Vagina (tissue), 2 donors: ENCODE measurements at places on chromosomes 1 and 21.

GRCh38 chr1:29240400-29240837, 4.1 kb downstream of the PTPRU start:
- no peak for DNase-seq

GRCh38 chr1:241985787-241986186, 13.1 kb downstream of the MAP1LC3C start:
- DNase-seq: no peak

- DNase-seq: no peak
Measured at GRCh38 chr1:212945056-212945455, 5.3 kb upstream of the VASH2 start.

DNA sequence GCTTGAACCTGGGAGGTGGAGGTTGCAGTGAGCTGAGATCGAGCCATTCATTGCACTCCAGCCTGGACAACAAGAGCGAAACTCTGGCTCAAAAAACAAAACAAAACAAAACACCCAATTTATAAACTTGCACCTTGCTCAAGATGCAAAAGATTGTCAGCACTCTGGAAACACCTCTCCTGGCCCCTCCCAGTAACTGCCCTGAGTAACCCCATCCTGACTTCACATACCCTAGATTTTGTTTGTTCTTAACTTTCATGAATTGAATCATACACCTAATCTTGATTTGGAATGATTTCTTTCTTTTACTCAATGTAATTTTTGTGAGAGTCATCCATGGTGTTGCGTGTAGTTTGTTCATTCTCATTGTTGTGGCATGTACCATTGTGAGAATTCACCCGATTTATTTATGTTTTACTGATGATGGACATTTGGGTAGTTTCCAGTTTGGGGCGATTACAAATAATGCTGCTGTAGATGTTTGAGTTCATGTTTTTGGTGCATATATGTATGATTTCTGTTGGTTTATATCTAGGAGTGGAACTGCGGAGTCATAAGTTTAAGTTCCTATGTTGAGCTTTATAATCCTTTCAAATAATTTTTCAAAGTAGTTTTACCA, 10.4 kb downstream of the NECAP2 start:
- DNase-seq: no peak

DNA sequence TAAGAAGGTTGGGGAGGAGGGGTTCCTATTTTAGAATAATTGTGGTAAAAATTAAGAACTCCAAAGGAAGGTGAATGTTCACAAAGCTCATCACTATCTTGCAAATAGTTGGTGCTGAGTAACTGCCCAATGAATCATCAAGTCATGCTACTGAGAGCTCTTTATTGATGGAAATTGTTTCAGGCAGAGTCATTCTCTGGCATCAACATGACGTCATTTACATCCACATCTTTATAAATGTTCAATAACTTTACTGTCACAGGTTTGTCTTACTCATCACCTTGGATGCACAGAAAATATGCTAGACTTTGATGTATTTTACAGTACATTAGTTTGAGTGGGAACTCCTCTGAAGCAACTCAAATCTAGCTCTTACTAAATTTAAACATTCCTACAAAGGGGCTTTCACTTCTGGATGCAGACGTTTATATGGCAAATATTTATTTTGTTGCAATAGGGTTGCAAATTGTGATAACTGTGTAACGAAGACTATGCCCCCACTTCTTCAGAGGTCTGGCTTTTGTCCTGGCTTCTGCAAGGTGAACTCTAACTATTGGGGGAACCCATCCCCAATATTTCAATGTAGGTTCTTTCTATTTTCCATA, 273.7 kb upstream of the AJAP1 start:
- no peak for DNase-seq

GRCh38 chr1:109425391-109426280, 612 bp downstream of the PSMA5 start:
- no peak for DNase-seq

DNA sequence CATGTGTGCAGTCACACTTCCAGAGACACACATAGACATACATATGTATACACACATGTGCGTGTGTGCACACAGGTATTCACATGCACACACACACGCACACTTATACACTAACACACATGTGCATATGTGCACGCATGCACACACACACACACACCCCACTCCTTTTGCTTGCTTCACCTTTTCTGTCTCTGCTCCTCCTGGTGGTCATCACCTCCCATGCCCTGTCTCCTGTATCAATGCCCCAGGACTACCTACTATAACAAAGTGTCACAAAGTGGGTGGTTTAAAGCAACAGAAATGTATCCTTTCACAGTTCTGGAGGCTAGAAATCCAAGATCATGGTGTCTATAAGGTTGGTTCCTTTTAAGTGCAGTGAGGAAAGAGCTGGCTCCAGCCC, 27.4 kb downstream of the ETS2 start:
- no peak for DNase-seq

DNA sequence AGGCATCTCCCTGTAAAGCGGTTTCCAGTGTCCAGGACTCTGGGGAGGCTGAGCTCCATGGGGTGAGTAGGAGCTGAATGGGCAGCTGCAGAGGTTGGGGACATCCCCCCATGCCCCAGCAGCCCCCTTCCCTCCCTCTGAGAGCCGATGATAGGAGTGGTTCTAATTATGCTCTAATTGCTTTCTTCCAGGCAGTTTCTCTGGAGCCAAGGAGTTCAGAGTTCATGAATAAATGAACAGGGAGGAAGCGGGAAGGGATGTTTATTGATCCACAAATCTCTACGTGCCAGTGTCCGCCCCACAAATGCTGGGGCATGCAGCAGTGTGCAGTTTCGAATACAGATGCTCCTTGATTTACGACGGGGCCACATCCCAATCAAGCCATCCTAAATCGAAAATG, 15.6 kb downstream of the NKAIN1 start:
- no peak for DNase-seq

DNA sequence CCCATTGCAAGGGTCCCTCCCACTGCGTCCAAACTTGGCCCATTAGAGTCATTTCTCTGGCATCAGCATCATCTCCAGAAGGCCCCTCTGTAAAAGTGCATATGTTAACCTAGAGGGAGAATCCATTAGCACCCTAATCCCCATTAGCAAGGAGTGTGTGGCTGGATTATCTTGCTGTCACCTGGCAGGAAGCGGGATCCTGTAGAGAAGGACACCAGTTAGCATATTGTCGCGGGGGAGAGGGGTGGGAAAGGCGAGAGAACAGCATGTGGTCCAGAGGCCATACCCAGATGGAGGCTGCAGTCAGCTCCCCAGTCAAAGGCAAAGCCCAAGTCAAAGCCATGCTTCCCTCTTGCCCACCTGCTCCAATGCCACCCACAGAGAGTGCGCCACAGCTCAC, 64.0 kb downstream of the OLIG1 start:
- no peak for DNase-seq

GRCh38 chr1:160069460-160070231, at the start of gene KCNJ10:
KCNJ10 (minus strand) TSS chr1:160070160; CDS start chr1:160042532, 27,628 bp downstream.
- no peak for DNase-seq

DNA sequence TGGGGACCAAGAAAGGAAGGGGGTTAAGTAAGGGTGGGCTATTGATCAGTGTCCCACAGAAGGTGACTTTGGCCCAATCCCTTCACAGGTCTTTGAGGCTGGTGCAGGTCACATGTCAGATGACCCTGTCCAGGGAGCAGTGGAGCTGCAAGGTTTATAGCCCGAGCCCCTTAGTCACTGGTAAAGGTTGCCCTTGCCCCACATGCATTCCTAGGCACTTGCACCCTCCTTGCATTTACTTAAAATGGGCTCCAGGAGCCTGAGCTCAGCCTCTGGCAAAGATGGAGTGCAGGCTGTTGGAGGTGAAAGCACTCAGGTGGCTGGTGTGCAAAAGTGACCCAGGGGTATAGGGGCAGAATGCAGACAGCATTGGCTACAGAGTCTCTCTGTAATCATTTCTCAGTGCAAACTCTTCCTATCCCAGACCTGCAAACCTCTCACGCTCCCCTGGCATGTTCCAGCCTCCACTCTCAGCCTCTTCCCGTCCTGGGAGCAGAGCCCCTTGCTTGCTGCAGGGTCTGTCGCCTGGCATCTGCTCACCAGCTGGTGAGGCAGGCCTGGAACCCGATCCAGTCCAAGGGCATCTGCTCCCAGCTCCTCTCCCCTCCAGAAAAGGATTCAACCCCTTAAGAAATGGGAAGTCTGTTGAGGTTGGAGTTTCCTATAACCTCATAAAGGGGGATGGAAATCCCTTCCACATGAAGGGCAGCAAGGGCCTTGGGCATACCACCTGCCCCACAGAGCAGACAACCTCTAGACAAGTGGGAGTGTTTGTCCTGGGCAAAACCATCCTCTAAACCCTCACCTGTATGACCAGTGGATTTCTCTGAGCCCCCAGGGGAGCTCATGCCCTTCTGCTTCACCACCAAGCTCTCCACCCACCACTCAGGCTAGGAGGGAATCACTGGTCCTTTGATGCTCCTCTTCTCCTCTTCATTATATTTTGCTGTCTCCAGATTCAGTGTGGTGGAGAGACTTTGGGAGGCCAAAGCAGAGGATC, 23.1 kb upstream of the PTPRF start:
- DNase-seq: no peak
